ENCODE measurements at places on chromosomes 3 and 15.

GRCh38 chr3:67093305-67093704 lies 95.2 kb downstream of the KBTBD8 start:
- DNase-seq = no peak

DNA sequence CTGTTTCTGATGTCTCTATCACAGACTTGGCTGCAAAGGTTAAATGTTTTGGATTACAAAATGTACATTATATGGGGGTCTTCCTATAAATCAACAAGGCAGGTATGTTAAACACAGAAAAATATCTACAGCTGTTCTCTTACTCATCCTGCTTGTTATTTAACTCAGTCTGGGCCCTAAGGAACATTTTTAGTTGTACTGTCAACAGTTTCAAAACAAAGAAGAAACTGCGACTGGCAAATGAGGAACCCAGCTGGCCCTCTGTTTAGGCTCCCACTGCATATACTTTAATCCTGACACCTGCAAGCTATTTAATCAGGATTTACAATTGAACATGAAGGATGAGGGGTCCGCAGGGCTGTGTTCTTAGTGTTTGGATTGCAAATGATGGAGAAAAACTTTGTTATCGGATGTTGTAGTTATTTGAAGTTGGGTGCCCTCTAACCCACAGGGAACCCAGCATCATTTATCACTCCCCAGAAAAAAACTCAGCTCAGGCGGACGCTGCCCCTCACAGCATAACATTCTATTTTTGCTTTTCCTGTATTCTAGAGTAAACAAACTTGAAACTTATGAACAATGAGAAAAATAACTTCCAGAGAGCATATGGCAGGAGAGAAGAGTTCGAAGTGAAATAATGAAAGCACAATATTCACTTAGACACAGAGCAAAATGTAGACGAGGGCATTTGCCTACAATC lies 91.2 kb downstream of the POLR2M start:
- DNase-seq = no peak

GRCh38 chr3:18847583-18848197 lies 300.6 kb upstream of the KCNH8 start:
- no peak for DNase-seq

GRCh38 chr3:102301155-102301880 lies 133.5 kb upstream of the ZPLD1 start:
- DNase-seq = no peak

GRCh38 chr3:73601481-73601880 lies 23.3 kb downstream of the PDZRN3 start:
- DNase-seq = no peak

DNA sequence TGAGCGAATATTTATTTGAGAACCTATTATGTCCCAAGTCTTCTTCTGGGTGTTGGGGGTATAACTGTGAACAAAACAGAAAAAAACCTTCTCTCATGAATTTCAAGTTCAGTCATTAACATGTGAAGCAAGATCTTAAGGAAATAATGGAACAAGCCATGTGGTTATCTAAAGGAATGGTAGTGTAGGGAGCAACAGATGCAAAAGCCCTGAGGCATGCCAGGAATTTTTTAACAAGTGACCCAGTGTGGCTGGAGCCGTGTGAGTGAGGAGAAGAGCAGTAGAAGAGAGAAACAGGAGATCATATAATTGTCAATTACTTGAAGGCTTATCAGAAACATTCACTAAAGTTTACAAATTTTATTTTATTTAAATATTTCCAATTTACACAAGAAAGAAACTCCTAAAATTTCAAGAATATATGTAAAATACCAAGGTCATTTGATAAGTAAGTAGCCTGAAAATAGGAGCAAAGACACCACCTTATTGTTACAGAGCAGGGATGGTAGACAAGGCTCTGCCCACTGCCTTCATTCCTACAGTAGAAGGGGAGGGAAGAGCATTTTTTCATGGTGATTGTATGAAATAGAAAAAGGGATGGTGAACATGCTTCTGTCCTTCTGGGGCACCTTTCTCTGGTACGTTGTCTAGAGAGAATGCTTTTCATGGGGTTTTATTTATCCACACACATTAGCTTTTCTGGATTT lies 345.1 kb downstream of the PLOD2 start:
- no peak for DNase-seq
